Astrocyte of the cerebellum (primary cell): ENCODE measurements at places on chromosomes 13 and 19.
A peak's percentile ranks its signal among the peaks of the same experiment; 100 is the strongest.

DNA sequence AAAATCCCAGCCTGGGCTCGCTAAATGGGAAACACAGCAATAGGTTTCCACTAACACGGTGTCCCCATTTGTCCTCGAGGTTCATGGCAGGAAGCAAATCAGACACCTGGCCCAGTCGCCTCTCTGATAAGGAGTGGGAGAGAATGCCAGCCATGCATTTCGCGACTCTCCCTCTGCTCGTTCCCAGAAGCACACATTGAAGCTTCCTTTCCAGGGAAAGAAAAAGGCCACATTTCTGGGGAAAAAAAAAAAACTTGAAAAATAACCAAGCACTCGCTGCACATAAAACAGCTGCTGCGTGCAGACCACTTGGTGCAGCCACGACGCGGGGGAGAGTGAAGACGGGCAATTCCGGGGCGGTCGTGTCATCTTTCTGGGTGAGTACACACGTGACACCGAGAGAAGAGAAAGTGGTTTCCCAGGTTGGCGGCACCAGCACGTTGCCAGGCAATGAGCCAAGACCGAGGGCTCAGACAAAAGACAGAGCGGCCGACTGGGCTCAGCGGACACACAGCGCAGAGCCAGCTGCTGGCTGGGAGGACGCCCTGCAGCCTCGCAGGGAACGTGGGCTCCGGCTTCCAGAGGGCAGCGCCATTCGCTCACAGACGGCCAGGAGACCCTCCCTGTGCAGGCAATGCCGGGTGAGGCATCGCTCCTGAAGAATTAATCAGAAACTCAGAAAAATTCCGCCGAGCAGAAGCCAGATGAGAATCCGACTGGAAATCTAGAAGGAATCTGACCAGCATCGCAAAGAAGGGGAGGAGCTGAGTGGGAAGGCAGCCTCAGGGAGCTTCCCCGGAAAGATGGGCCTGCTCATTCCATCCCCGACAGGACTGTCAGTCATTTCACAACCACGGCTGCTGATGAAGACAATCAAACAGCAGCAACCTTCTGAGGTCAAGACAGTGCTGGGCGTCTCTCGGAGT is 83.2 kb upstream of the IRS2 start:
- DNase-seq: no peak

GRCh38 chr13:44967704-44968433 is 21.4 kb downstream of the NUFIP1 start:
- DNase-seq: peak; percentile 18

DNA sequence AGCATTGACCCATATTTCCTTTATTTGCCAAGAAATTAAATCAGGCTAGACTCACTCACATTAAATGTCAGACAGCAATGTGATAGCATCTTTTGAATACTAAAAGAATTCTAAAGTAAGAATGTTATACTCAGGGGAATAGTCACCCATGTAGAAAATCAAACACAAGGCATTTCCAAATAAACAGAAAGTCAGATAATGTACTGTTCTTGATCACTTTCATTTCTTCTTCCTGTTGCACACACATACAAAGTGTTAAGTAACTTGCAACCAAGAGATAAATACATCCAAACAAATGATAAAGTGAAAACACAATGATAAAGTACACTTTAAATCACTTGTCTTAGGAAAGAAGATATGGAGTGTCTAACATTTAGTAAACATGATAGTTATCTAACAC is 1366.6 kb upstream of the MIR17HG start:
- DNase-seq: no peak

DNA sequence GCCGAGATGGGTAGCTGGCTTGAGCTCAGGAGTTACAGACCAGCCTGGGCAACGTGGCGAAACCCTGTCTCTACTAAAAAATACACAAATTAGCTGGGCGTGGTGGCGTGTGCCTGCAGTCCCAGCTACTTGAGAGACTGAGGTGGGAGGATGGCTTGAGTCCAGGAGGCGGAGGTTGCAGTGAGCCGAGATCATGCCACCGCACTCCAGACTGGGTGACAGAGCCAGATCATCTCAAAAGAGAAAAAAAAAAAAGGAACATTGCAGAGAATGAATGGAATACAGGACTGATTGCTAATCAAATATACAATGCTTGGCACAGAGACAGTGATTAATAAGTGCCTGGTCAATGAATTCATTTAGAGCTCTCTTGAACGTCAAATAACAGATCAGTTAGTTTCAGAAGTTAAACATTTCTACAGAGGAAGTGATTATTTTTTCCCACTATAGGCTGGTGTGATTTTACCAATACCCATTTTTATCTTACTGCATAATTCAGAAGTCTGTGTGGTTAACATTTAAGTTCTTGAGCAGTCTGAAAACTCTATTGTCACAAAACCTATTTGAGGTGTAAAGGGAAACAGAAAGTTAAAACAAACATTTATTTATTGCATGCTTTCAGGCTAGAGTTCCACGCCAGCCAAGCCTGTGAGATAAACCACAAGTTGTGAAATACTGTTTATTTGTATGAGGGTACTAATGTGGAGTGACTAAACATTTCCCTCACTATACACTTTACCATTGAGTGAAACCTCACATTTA is 7.7 kb upstream of the TBC1D4 start:
- DNase-seq: peak; percentile 57

GRCh38 chr13:110503037-110503901 is 58.3 kb downstream of the RAB20 start:
- no peak for DNase-seq
